HCEC 1CT (cell line): ENCODE measurements at places on chromosomes 7 and 10.
A peak's percentile ranks its signal among the peaks of the same experiment; 100 is the strongest.

GRCh38 chr7:113026941-113027340 lies 59.7 kb downstream of the GPR85 start:
- peak; percentile 55 for DNase-seq

GRCh38 chr10:22580711-22581110 lies 133.7 kb downstream of the PIP4K2A start:
- DNase-seq: no peak

DNA sequence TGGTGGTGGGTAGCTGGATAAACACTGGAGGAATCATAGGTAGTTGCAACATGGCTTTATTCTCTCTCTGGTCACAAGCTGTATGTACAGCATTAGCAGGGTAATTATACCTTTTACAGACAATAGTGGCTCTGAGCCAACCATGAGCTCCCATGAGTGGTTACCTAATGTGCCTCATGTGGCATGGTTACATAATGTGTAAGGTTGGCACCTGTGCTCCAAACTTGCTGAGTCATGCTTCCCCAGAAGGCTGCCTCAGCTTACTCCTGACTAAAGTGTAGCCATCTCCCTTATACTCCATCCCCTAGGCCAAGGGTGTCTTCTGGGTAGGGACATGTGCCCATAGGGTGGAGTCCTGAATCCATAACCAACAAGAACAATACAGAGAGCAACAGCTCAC lies 345.3 kb upstream of the SEMA3C start:
- DNase-seq: no peak

GRCh38 chr10:33441561-33441960 lies 107.1 kb upstream of the NRP1 start:
- peak; percentile 36 for DNase-seq

- no peak for DNase-seq
Observed at GRCh38 chr10:120205368-120206018, 251.5 kb upstream of the PLPP4 start.

DNA sequence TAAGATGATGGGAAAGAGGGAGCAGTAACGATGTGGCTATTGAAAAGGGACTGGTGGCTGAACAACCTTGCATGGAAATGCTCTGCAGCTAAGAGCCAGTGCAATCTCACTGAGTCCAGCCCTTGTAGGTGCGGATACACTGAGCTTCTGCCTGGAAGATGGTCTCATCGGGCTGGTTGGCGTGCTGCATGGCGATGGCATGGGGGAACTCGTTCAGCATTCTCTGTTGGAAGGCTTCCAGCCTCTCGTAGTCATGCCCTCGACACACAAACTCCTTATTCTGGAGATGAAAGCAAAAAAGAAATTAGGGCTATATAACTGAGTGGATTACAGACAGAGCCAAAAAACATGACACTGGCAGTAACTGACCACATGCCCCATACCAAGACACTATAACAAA lies 197.8 kb upstream of the IMMP2L start:
- DNase-seq: no peak

- DNase-seq: peak; percentile 27
Observed at GRCh38 chr10:125629758-125630376, 53.1 kb downstream of the TEX36 start.

DNA sequence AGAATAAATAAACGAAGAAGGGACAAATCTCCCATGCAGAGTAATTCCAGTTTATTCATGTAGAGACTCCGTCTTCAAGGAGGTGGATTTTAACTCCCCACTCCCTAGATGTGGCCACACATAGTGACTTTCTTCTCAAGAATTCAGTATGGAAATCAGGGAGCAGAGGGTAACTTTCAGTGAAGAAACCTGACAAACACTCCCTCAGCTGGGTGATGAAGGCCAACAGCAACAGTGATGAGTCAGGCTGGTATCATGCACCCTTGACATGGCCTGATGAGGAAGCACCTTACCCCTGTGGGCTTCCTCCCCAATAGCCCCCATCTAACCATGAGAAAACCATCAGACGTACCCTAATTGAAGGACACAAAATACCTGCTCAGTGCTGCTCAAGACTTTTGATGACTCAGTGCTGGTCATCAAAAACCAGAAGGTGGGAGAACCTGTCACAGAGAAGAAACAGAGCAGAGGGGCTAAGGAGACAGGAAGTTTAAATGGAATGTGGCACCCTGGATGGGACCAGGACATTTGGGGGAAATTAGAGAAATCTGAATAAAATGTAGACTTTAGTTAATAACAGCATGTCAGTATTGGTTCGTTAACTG lies 50.6 kb downstream of the ADAMTS14 start:
- DNase-seq: peak; percentile 70

GRCh38 chr10:95397747-95398146 lies 106.9 kb upstream of the PDLIM1 start:
- DNase-seq: no peak

DNA sequence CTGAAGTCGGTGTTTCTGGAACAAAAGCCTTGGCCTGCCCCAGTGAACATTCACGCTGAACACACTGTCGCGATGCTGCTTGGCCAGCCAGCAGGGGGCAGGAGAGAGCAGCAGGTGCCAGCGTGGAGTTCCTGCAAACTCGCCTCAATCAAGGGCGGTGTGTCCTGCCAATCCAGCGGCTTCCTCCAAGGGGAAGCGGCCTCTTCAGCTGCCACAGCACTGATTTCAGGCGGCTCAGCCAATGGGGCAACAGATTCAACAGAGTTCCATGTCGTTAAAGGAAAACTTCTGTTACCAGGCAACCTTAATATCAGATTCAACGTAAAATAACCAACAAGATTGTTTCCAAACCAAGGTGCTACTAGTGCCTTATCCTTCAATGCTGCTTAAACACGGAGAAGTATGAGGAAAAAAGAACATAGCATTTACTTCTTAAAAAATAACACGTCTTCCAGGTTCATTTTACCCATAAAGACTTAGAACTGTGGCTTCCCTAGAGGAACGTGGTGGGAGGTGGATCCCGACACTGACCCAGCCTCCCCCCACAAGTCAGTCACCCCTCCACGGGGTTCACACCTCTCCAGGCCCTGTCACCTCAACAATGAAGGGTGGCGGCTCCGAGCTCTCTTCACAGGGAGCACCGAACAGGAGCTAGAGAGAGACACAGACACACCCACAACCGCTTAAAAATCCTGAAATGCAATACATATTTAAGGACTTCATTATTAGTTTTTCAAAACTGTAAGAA lies 178.2 kb downstream of the DIP2C start:
- peak; percentile 80 for DNase-seq

DNA sequence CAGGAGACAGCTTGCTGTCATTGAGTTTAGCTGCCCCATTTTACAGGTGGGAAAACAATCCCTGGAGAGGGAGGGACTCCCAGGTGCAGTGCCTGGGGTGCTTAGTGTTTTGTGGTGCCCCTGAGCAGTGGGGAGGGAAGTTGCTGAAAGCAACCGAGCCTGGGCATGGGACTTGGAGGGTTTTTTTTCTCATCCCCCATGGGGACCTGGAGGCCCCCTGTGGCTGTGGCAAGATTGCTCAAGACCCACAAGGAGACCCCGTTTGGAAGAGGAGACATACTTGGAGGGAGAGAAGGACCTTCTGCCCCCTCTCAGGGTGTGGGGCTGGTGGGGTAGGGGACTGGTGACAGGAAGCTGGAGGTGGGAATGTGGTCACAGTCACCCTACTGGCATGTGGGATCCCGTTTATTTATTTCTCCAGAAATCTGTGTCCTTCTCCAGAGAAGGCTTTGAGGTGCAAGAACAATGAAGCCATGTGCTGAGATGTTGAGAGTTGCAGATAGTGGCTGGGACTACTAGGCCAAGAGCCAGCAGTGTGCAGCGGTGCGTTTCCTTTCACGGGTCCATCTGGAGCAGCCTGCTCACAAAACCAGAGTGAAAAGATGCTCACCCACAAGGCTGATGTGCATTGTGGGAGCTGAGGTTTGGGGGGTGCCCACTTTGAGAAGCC lies 21.5 kb downstream of the ZMIZ1 start:
- no peak for DNase-seq

- no peak for DNase-seq
Observed at GRCh38 chr7:78080811-78081210, 282.2 kb downstream of the PHTF2 start.

DNA sequence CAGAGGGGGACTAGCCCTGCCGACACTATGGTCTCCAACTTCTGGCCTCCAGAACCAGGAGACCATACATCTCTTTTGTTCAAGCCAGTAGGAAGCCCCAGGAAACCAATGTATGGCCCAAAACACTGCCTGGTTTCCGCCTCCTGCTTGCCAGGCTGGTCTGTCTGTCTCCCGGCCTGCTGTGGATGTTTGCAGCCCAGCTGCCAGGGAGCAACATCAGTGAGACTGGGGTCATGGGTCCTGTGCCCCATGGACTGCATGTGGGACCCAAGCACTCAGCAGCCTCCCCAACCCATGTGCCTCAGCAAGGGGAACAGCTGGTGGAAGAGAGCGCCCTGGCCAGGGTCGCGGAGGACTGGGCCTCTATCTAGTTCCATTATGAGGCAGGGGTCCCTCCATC lies 33.4 kb upstream of the NUB1 start:
- DNase-seq: no peak

DNA sequence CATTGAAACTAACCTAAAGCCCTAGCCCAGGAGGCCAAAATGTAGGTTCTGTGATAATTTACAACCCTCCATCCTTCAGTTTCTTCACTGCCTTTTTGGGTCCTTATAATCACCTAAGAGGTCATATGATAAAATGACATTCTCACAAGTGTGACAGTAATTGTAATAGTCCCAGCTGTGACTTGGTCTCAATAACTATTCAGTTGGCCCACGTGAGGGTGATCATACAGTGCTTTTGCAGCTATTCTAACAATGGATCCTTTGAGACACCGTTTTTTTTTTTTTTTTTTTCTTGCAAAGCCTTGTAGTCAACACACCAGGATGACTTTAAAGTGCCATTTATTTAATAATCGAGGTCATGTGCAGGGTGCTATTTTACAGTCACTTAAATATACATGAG lies 760.0 kb downstream of the PHTF2 start:
- no peak for DNase-seq

DNA sequence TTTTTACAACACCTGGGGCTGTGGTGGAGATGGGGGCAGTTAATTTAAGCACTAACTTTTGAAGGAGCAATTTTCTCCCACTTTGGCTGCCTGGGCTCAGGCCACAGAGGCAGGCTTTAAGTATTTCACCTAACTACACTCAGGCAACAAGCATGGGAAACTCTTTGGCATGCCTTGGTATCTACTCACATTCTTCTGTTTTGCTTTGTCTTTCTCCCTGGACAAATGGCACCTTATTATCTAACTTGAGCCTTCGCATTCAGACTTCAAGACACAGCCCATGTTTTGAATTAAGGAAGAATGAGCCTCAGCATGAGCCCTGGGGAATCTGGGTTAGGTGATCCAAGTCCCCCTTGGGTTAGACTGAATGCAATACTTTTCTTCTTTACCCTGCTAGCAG lies 31.8 kb upstream of the BMPER start:
- no peak for DNase-seq

DNA sequence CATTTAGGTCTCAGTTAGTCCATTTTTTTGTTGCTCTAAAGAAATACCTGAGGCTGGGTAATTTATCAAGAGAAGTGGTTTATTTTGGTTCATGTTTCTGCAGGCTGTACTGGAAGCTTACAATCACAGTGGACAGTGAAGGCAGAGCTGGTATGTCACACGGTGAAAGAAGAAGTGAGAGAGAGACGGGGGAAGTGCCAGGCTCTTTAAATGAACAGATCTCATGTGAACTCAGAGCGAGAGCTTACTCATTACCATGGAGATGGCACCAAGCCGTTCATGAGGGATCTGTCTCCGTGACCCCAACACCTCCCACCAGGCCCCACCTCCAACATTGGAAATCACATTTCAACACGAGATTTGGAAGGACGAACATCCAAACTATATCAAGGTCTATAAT lies 18.9 kb upstream of the PNLIPRP3 start:
- DNase-seq: no peak

DNA sequence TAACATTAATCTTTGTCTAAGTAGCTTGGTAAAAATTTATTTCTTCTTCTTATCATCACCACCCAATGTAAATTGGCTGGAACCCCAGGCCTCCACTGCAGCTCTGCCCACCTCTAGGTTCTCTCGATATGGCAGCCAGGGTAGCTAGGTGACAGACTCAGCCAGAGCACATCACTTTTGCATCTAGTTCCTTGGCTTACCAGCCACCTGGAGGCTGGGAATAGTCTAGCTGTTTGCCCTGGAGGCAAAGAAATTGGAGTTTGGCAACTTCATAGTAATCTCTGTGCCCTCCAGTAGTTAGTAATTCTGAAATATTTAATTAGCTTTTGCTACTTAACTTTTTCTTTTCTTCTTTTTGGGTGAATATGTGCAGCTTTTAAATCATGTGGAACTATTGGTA lies 9.4 kb downstream of the IFRD1 start:
- no peak for DNase-seq

- DNase-seq: peak; percentile 84
Observed at GRCh38 chr7:105808703-105809590, 67.5 kb downstream of the ATXN7L1 start.

DNA sequence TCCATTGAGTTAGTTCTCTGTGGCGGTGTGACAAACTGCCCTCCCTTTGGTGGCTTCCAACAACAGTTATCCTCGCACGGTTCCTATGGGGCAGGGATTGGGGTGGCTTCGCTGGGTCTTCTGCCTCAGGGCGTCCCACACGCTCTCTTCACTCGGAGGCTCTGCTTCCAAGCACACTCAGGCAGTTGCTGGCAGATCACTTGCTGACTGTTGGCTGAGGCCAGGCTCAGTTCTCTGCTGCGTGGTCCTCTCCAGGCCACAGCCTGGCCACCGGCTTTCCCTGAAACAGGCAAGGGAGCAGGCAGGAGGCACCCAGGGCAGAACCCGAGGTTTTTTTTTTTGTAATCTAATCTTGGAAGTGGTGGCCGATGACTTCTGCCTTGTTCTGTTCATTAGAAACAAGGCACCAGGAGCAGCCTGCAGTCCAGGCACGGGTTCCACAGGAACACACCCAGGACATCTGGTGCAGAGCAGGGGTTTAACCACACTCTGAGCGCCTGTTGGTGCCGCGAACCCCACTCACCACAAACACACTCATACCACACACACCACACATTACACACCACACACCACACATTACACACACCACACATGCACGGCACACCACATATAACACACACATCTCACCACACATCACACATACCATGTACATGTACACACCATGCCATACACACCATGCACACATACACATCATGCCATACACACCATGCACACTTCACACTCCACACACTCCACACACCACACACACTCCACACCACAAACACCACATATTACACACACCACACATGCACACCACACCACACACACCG lies 112.2 kb downstream of the PTPN20 start:
- no peak for DNase-seq

DNA sequence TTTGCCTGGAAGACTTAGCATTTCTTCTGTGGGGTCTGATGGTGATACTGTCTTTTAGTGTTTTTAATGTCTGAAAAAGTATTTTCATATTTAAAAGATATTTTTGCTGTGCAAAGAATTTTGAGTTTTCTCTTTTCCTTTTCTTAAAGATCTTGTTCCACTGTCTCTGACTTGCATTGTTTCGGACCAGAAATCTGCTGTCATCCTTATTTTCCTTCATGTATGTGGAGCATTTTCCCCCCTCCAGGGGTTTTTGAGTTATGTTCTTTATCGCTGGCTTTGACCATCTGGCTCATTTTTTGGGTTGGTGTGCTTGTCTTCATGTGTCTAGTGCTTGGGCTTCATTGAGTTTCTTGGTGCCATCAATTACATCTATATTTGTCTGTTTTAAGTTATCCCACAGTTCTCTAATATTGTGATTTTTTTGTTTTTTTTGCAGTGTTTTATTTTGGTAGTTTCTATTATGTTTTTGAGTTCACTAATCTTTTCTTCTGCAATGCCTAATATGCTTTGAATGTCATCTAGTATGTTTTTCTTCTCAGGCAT lies 119.9 kb downstream of the MGMT start:
- no peak for DNase-seq

GRCh38 chr7:83271212-83272099 lies 108.8 kb upstream of the PCLO start:
- peak; percentile 36 for DNase-seq
